ENCODE measurements at places on chromosomes 1 and 21.
A peak's percentile ranks its signal among the peaks of the same experiment; 100 is the strongest.

DNA sequence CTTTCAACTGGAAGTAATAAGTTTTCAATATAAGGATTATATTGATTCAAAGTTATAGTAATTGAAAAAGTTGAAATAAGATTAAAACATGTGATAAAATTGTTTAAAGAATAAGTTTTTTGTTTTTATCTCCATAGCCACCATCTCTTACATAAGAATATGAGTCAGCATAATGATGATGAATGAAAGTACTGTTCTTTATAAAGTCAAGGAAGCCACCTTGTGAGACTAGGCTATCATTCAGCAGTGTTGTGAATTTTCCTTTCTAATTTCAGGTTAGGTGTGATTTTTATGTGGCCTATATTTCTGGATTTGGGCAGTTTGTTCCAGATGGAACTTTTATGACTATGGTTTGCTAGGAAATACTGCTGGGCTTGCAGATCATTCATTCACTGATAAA lies 22.4 kb upstream of the ASB17 start:
- no peak for DNase-seq

- DNase-seq: no peak
Measured at GRCh38 chr1:65176591-65176990, 28.6 kb downstream of the AK4 start.

- peak; percentile 84 for DNase-seq
Measured at GRCh38 chr1:29235955-29236711, at the start of gene PTPRU. PTPRU (plus strand) TSS chr1:29236522; CDS start chr1:29236645, 123 bp downstream.

GRCh38 chr21:29302359-29302875 lies 3.7 kb downstream of the BACH1 start:
- DNase-seq: no peak

DNA sequence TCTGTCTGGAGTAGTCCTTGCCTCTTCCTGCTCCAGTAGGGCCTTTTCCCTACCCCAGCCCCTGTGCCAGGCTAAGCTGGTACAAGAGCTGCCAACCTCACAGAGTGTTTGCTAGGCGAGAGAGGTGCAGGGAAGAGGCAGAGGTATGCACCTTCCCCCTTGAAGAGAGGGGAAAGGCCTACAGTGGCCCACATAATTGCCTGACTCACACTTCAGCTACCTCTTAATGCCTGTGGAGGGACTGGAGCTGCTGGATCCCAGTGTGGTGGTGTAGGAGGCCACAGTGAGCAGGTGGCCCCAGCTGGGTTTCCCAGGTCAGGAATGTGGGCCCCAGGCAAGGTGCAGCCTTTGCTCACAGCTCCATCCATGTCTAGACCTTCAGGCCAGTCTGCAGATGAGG lies 3.3 kb upstream of the CCDC28B start:
- DNase-seq: no peak

Data from left hindlimb (tissue), 1 donor.